ENCODE measurements at places on chromosomes 5 and 9.

DNA sequence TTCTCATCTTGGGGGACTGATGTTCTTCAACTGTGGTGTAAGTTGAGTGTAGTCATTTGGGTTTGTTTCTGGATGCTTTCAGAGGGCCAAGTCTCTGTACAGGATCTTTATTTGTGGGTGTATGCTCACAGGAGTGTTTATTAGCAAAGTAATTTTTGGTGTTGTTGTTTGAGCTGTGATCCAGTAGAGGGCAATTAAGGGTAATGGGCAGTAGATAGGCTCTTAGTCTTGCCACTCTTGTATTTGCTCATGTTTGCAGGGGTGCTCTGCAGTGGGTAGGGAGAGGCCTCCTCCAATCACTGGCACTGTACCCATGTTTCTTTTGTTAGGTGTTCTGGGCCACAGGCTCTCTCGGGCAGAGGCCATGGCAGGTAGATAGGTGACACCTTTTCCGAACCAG, 45.9 kb upstream of the ITGA2 start:
- DNase-seq: no peak

- DNase-seq: no peak
Observed at GRCh38 chr9:89536145-89536574, 38.2 kb upstream of the SEMA4D start.

GRCh38 chr9:108134486-108135128, 645.0 kb upstream of the KLF4 start:
- no peak for DNase-seq

GRCh38 chr5:158856794-158857193, 242.9 kb downstream of the EBF1 start:
- no peak for DNase-seq

DNA sequence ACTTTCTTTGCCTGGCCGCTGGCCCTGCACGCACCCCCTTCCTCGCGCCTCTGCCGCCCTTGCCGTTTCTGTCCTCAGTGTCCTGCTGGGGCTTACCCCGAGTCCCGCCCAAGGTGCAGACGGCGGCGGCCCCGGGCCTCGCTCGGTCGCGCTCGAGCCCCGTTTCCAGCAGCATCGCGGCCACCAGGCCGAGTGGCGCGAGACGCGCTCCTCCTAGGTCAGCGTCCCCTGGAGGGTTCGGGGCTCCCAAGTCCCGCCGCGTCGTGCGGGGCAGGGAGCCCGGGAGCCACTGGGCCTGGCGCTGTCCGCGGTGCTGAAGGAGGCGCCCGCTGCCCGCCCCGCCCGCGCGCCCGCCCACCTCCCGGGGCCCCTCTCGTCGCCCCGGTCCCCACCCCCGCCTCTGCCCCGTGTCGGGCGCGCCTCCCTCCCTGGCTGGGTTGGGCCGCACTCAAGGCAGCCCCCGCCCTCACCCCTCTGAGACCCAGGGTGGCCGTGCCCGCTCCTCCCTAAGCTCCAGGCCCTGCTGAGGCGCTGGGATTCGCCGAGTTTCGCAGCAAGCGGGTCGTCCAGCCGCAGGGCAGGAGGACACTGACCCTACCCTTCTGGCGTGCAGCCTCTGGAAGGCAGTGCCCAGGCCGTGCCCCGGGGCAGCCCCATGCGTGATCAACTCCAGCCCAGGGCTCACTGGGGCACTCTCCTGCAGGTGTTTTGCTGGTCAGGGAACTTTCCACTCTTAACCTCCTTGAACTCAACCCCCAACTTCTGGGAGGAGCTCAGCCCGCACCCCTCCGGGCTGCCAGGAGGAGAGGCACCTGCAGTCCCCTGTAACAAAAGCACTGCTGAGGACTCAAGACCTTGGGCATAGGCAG, at the start of gene LHX3:
Gene LHX3 (minus strand): TSS at position 291 of the 869 bp plus-strand sequence. CDS start 116 bp downstream, at position 175.
- DNase-seq: no peak

GRCh38 chr9:104747245-104747564, 278 bp upstream of the NIPSNAP3A start:
- DNase-seq: no peak

- DNase-seq: no peak
Observed at GRCh38 chr9:33161589-33162132, 5.5 kb downstream of the B4GALT1 start.

GRCh38 chr5:82325155-82325554, 47.0 kb upstream of the RPS23 start:
- no peak for DNase-seq

DNA sequence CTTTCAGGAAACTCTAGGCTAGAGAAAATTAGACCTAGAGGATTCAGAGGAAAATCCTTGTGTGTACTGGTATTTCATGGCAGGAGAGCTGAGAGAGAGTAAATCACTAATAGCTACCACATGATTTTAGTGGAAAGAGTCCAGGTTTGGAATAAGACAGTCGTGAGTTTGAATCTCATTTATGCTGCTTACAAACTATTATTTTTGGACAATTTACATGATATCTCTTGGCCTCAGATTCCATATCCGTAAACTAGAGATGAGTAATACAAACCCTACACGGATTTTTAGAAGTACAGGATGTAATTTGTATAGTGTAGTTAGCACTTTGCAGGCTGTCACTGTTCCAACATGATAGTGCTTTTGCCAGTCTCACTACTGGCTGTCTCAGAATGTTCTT, 2.7 kb downstream of the IL31RA start:
- no peak for DNase-seq

DNA sequence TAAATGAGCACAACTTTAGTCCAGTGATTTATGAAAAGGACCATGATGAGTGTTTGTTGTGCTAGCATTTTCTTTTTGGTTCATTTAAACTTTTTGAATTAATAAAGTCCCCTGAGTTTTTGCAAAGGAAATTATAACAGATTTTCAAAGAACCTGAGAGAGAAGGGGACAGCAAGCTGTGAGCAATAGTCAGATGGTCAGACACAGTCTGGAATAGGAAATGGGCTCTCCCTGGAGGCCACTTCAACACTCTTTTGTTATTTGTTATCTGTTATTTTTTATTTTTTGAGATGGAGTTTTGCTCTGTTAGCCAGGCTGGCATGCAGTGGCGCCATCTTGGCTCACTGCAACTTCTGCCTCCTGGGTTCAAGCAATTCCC, 171.1 kb downstream of the ARHGEF28 start:
- DNase-seq: no peak

DNA sequence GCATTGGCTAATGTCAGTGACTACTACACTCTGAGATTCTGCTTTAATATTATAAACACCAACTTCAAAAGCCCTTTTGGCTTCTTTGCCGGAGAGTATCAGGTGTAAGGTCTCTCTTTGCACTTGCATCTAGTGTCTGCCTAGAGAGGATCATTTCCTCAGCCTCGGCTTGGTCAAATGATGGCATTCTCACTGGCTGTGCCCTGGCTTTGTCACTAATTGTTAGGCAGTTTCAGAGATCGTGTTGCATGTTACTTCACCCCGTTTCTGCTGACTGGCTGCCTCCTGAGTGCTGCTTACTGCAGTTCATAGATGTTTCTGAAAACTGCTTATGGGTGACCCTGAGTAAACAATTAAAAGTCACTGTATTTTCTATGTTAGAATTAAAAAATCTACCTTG, 48.8 kb downstream of the SLC1A3 start:
- no peak for DNase-seq

- DNase-seq: no peak
Observed at GRCh38 chr9:120931231-120932085, 4.9 kb upstream of the TRAF1 start.

DNA sequence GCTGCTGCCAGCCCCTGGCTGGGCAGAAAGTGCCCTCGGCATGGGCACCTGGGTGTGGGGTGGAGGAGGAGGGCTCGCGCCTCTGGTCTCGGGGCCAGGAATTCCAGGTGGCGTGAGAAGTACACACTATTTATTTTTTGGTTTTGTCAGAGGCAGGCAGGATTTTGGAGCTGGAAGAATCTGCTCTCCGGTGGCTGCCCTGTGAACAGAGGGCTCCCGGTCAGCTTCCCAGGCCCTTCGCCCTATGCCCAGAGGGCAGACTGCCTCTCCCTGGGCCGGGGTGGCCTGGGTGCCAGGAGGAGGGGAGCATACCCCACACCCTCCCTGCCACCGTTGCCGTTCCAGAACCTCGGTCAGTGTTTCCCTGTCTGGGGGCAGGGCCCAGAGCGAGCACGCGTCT, 8.3 kb downstream of the DOLPP1 start:
- DNase-seq: no peak

DNA sequence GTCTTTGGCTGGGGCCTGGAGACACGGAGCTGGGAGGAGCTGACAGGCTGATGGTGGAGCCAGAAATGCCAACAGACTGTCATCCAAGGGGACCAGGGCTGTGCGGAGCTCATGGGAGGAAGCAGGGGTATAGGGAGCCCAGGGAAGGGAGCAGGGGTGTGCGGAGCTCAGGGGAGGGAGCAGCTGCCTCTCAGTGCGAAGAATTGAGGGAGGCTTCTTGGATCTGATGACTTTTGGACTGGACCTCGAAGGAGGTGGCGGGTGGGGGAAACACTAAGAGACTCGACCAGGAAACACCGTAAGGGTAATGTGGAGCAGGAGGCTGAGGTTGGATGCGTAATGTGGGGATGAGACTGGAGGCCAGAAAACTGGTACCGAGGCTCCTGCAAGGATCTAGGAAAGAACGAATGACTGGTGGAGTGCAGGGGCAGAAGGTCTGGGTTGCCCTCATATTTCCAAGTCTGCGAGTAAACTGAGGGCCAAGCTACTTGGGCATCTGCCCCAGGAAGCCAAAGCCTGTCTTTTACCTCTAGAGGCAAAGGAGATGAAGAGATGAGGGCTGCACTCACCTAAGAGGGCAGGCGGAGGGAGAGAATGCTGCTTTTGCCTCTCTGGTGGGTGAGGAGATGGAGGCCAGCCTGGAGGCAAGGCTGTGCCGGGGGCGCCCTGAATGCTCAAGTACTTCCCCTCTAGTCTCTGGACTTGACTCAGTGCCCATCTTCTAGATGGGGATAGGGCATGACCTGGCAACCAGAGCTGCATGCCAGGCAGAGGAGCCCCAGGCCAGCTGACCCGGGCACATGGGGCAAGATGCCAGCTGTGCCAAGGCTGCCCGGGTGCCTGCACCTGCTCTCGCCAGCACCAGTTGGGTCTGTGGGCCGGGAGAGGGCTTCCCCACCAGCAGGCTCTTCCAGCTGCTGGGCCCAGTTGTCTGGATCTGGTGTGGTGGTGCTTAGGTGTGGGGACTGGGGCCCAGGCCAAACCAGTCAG, 2.3 kb downstream of the PTGS1 start:
- DNase-seq: no peak

DNA sequence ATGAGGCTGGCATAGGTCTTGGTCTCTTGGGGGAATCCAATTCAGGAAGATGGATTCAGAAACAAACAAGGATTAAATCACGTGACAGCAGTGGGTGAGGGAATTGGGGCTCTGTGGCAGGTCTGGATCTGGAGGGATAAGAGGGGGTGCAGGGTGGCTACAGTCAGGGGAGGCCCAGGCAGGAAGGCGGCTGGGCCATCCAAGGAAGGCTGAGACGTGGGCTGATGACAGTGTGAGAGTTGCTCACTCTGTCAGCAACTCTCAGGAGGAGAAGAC, 65.8 kb upstream of the COL5A1 start:
- no peak for DNase-seq

GRCh38 chr9:87089929-87090328, 142.6 kb upstream of the GAS1 start:
- no peak for DNase-seq

GRCh38 chr9:87886210-87886932, 3.7 kb downstream of the SPATA31E1 start:
- DNase-seq: no peak

- no peak for DNase-seq
Observed at GRCh38 chr9:73050065-73050816, 97.4 kb upstream of the ALDH1A1 start.

- DNase-seq: no peak
Observed at GRCh38 chr9:80946496-80947170, 742.7 kb downstream of the TLE1 start.

- DNase-seq: no peak
Observed at GRCh38 chr5:123755653-123756317, 243.8 kb downstream of the CSNK1G3 start.

DNA sequence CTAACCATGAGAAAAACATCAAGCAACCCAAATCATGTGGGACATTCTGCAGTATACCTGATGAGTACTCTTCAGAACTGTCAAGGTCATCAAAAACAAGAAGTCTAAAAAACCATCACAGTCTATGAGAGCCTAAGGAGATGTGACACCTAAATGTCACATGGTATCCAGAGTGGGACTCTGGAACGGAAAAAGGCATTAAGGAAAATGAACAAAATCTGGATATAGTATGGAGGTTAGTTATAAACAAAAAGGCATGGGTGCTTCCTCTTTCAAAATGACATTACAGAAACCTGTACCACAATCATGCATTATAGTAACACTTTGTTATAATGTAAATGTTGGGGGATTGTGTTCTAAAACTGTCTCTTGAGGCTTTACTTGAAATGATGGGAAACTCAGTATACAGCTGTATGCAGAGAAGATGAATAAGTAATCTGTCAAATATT, 47.4 kb downstream of the PRKACG start:
- DNase-seq: no peak

- DNase-seq: no peak
Observed at GRCh38 chr5:9927521-9927997, 297.4 kb upstream of the TAS2R1 start.

DNA sequence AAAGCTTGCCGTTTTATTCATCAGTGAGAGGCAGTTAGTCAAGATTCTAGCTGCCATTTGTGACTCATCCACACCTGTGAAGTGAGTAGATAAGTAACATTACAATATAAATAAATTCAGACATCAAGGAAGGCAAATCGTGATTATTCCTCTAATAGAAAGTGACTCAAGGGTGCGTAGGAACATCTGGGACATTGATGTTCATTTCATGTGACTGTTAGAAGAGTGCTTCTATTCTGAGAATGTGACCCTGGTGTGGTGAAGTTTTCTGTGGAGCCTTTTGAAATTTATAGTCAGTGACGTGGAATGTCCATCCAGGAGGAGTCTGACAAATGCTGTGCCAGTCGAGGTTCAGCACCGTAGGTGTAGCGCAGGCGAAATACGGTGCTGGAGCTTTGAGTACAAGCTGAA, 48.4 kb upstream of the FAM240B start:
- no peak for DNase-seq

GRCh38 chr5:149195337-149195887, 54.1 kb downstream of the ABLIM3 start:
- no peak for DNase-seq

- peak; percentile 65 for DNase-seq
Observed at GRCh38 chr5:174910245-174910737, 185.9 kb downstream of the MSX2 start.

Measured in stimulated activated CD4-positive, alpha-beta T cell treated with anti-CD3 and anti-CD28 coated beads, Interleukin-2, amount 100 ng/mL, for 48 hours (primary cell).